ENCODE measurements at places on chromosomes 7 and 10.

- DNase-seq, result no peak
These were observed 3.2 kb upstream of the CROT start for GRCh38 chr7:87342231-87342630.

- no peak for DNase-seq
These were observed 68.7 kb downstream of the CAMK1D start for GRCh38 chr10:12418000-12418399.

DNA sequence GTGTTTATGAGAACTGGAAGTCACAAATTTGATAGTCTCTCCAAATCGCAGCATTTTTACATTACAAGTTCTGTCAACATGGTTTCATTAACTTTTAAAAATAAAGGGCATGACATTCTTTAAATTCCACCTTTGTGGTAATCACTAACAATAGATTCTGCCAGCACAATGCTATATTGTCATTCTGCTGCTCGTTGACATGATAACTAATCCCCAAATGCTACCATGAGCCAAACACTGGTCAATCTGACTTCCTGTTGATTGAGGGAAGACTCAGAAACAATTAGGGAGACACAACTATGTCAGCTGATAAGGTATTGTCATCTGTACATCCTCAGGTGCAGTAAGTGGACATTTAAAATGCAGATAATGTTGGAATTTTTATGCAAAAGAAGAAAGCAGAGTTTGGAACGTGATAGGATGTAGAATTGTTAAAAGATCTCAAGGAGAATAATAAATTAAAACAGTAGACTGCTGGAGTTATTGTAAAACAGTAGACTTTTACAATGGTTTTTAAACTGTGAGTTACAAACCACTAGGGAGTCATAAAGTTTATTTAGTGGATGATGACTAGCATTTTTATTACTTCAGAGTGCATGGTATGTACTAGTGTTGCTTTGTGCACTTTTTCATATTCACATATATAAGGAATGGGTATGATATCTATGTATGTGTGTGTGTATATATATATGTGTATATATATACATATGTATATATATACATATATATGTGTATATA lies 126.4 kb upstream of the DKK1 start:
- DNase-seq, result no peak

GRCh38 chr10:49123981-49124950 lies 8.9 kb upstream of the VSTM4 start:
- DNase-seq, result no peak

GRCh38 chr7:50699143-50699542 lies 83.6 kb downstream of the GRB10 start:
- DNase-seq, result no peak

GRCh38 chr10:22598478-22598877 lies 115.9 kb downstream of the PIP4K2A start:
- no peak for DNase-seq

DNA sequence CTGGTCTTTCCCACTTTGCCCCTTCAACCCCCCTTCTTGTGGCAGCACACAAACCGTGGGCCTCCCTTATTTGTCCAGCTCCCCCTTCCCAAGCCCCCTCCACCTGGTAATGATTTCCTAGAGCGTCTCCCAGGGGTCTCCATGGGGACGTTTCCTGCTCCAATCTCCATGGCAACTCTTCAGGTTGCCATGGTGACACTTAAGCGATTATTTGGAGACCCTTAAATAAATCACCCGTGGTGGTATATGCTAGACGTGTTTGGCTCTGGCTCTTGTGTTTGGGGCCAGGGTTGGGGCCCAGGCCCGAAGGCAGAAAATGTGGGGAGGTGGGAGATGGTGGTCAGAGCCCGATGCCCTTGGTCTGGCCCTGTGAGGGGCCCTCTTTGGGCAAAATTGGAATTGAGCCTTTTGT lies 41.1 kb upstream of the DLG5 start:
- no peak for DNase-seq

DNA sequence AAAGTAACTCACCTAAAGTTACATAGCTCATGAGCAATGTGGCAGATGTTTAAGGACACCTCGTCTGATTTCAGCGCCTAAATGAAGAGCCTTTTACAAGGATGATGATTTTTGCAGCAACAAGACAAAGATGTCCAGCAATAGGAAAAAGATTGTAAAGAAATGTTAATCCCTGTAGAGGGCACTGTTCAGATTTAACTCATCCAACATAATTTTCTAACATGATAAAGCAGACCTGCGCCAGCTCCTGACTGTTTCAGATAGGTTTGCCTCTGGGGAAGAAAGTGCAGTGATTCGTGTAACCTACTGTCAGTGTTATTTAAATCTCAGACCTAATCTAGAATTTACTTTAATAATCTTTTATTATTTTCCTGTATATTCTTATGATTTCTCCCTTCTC lies 595.2 kb downstream of the AUTS2 start:
- DNase-seq, result no peak

DNA sequence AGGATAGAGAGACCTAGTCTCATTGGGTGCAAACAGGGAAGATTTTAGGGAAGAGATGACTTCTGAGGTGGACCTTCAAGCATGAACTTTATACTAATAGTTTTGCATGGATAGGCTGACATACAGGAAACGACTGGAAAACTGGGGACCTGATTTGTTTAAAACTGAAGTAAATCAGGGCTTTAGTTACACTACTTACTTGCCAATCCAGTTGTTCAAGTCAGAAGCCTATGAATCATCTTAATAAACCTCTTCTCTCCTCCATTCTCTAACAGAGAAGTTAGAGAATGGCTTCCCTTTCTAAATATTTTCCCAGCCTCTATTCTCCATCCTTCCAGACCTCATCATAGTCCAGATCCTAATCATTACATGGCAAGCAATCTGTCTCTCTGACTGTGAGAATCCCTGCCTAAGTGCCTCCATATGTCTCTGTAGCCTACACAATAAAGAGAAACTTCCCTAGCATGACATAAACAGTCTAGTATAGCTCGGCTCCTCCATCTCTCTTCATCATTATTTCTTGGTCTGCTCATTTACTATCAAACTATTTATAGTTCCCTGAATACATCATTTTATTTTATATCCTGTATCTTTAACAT lies 55.8 kb downstream of the PRKG1 start:
- DNase-seq, result no peak

- DNase-seq, result no peak
These were observed 20.8 kb upstream of the MKI67 start for GRCh38 chr10:128147064-128147463.

DNA sequence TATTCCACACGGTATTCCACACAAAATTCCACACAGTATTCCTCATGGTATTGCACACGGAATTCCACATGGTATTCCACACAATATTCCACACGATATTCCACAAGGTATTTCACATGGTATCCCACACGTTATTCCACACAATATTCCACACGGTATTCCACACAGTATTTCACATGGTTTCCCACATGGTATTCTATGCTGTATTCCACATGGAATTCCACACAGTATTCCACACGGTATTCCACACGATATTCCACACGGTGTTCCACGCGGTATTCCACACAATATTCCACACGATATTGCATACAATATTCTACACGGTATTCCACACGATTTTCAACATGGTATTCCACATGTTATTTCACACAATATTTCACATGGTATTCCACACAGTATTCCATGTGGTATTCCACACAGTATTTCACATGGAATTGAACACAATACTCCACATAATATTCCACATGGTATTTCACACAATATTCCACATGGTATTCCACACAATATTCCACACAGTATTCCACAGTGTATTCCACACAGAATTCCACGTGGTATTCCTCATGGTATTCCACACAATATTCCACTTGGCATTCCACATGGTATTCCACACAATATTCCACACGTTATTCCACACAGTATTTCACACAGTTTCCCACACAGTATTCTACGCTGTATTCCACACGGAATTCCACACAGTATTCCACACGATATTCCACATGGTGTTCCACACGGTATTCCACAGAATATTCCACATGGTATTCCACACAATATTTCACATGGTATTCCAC lies 136.0 kb upstream of the CHST15 start:
- no peak for DNase-seq

DNA sequence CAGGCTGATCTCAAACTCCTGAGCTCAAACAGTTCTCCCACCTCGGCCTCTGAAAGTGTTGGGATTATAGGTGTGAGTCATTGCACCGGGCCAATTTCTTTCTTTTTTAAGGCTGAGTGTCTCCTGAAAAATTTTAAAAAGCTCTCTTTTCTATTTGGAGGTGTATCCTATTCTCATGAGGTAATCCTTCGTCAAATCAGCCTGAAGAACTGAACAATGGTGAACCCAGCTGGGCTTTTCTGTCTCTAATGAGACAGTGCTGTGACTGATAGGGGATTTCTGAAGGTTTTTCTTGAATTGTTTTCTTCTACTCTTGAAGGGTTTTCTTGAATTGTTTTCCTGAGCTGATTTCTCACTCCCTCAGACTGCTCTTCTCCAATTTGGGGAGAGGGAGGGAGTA lies 30.9 kb upstream of the CALU start:
- no peak for DNase-seq

DNA sequence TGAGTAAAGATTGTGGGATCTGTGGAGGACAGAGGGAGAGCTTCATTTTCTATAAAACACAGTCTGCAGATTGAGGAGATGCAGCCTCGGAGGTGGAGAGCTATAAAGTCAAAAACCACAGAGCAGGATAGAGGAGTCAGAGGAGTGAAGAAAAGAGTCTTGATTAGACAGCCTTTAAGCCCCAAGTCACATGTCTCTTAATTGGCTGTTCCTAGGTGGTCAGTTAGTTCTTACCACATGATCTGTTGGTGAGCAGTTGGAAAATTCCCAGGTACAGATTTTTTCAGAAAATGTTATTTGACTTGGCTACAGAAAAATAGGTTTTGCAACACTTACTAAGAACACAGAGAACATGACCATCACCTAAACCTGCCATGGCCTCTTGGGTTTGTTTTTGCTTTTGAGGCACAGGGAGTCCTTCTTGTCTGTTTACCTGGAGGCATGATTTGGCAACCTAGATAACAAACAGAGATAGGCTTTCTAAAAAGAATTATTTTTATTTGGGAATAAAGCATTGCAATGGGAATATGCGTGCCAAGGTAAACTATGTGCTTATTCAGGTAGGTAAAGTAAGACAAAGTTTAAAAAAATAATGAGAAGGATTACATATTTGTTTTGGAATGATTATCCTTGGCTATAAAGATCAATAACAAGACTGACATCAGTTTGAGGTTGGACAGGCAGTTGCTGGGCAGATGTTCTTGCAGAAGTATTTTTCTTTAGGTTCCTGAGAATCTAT lies 604 bp upstream of the CYP3A43 start:
- no peak for DNase-seq

DNA sequence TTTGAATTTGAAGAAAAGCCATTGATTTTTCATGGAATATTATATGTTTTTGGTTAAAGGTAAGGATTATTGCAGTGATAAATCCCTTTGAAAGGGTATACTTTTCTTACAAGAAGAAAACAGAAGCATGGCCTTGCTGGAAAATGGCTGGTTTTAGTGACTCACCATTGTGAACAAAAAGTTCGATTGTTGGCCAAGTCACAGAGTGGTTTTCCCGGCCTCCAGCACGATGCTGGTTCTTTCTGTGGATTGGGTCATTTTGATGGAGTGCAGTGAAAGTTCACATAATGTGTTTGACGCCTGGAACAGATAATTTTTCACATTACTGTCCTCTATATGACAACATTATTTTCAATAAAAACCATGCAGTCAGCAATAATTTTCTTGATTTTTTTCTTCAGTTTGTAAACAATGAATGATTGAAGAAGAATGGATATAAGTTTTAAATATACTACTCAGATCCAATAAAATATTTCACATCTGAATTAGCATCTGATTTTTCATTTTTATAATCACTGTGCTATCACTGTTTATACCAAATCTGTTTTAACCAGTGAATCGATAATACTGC lies 60.9 kb downstream of the RBM20 start:
- DNase-seq, result no peak

DNA sequence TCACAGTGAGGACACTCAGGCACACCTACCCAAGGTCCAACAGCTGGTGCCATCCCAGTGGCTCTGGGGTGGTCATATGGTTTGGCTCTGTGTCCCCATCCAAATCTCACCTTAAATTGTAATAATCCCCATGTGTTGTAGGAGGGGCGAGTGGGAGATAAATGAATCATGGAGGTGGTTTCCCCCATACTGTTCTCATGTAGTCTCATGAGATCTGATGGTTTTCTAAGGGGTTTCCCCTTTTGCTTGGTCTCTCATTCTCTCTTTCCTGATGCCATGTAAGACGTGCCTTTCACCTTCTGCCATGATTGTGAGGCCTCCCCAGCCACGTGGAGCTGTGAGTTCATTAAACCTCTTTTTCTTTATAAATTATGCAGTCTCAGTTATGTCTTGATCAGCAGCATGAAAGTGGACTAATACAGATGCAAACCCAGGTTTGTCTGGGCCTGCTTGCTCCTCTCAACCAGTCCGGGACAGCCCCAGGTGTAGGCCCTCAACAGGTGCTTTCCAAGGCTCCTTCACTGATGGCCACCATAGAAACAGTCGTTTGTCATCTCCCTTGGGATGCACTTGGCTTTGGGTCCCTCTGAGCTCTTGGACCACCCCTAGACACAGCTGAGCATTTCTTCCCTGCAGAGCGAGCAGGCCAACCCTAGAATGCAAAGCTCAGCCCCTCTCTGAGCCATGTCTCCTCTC lies 101.3 kb upstream of the CTBP2 start:
- DNase-seq, result no peak

GRCh38 chr10:48799341-48800006 lies 114.8 kb downstream of the WDFY4 start:
- DNase-seq, result no peak

DNA sequence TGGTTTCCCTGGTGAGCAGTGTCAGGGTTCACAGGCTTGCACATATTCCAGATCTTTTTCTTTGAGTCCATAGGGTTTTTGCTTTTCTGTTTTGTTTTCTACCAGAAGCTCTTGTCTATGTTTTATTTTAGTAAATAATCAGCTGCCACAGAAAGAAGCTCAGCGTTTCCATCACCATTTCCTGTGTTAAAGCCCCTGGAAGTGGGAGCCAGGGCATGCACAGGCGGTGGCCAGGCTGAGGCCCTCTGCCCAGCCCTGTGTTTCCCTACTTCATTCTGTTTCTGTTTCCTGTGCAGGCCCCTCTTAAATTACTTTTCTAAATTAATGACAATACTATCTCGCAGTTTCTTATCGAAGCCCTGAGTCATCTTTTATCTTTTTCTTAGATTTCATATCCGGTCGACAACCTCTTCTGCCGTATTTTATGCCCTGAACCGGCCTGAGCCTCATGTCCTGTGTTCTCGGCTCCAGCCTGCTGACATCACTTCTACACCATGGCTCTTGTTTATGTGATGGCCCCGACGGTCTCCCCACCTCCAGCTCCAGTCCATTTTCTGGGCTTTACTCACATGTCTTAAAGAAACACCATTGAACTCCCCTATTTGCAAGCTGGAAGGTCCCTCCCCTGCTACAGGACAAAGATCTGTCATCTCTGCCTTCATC lies 442.2 kb downstream of the TCERG1L start:
- no peak for DNase-seq

- DNase-seq, result no peak
These were observed 20.0 kb upstream of the PARP12 start for GRCh38 chr7:140082770-140083169.

Measured in stimulated activated CD8-positive, alpha-beta memory T cell treated with anti-CD3 and anti-CD28 coated beads, Interleukin-4, amount 100 ng/mL, for 1 hour (primary cell).